ENCODE measurements at places on chromosomes 4 and X.

DNA sequence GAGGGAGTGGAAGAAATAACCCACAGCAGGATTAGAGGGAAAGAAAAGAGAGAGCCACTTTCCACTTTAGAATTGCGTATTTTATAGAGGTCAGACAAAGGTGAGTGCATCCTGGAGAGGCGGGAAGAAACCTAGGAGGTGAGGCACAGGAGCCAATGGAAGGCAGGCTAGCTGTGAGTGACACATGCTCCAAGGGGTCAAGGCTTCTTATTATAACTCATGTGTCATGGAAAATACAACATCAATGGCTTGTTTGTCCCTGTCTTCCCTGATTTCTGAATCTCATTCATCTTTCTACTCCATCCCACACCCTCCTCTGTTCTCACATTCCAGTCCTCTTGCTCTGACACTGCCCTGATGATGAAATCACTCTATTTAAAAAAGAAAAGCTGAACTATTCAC is 14.4 kb downstream of the ANXA3 start:
- DNase-seq = no peak

- DNase-seq = no peak
These were observed 930 bp downstream of the ZNF718 start for GRCh38 chr4:125091-125771.

DNA sequence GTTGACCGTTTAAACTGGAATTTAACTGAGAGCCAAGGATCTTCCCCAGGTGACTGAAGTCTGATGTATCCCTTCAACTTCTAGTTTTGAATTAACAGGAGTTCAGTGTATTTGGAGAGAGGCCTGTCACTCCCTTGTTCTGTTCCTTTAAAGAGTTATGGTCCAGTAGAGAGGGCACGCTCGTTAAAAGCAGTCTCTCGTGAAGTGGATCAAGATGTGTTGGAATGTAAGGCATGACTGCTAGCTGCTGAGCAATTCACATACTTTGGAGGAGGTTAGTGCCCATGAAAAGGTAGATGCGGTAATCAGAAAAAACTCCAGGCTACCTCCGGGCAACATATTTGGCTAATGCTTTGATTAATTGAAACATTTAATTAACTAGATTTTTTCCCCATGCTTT is 65.7 kb downstream of the SHROOM2 start:
- DNase-seq = no peak

DNA sequence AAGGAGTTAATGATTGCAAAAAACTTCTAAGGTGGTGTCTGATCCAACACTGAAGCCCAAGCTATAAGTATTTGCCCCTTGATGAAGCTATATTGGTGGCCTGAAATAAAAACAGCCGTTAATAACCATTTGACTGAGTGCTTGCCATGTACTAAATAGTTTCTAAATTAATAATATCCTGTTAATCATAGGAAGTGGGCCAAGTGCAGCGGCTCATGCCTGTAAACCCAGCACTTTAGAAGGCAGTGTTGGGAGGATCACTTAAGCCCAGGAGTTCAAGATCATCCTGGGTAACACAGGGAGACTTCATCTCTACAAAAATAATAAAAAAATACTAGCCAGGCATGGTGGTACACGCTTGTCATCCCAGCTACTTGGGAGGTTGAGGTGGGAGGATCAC is 8.3 kb downstream of the NDP start:
- no peak for DNase-seq

DNA sequence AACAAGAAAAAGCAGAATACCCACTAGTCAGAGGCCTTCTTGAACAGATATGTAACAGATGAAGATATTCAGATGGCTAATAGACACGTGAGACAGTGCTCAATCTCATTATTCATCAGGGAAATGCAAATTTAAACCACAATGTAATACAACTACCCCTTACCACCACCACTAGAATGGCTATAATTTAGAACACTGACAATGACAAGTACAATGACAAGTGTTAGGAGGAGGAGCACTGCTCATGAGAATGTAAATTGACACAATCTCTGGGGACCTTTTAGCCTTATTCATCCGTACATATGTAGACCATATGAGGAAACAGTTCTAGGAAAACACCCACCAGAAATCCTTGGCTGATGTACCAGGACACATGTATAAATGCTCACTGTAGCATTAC is 13.1 kb downstream of the ZNF81 start:
- DNase-seq = no peak

DNA sequence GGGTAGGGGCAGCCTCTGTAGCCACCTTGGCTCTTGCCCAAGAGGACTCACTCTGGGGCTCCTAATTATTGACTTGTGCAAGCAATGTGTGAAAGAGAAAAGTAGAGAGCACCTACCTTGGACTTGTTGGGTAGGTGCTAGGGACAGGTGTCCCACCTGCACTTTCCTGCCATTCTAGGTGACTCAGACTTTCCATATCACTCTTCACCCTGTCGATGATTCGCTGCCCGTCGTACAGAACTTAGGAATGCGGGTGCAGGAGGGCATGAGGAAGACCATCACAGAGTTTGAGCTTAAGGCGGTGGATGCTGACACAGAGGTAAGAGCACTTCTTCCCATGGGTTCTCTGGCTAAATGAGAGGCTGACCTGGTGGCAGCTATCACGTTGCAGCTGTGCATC is 87.3 kb upstream of the ANXA3 start:
- DNase-seq = no peak

- no peak for DNase-seq
These were observed 262.1 kb downstream of the NKX6-1 start for GRCh38 chr4:84237008-84237407.

GRCh38 chrX:132216283-132216682 is 3.0 kb downstream of the RAP2C start:
- DNase-seq = no peak

DNA sequence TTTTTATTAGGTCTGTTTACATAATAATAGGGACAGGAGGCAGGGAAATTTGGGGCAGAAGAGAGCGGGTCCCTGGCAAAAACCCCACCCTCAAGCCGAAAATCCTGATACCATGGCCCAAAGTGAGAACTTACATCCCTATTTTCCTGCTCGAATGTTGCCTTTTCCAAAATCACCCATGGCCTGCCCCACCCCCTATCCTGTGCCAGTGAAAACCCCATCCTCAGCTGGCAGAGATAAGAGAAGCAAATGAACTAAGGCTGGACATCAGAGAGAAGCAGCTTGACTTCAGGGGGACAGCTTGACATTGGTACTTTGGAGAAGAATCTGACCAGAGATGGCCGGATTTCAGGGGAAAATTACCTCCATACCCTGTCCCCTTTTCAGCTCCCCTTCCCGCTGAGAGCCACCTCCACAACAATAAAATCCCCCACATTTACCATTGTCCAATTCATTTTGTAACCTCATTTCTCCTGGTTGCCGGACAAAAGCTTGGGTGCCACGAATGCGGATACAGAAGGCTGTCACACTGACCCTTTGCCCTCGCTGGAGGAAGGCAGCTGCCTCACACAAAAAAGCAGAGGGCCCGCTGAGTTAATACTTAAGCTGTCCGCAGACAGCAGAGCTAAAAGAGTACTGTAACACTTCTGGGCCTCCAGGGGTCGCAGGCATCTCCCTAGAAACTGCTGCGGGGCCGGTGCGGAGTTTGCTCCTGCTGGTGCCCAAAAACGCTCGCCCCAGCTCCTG is 196.2 kb downstream of the SNCA start:
- peak; percentile 9 for DNase-seq

DNA sequence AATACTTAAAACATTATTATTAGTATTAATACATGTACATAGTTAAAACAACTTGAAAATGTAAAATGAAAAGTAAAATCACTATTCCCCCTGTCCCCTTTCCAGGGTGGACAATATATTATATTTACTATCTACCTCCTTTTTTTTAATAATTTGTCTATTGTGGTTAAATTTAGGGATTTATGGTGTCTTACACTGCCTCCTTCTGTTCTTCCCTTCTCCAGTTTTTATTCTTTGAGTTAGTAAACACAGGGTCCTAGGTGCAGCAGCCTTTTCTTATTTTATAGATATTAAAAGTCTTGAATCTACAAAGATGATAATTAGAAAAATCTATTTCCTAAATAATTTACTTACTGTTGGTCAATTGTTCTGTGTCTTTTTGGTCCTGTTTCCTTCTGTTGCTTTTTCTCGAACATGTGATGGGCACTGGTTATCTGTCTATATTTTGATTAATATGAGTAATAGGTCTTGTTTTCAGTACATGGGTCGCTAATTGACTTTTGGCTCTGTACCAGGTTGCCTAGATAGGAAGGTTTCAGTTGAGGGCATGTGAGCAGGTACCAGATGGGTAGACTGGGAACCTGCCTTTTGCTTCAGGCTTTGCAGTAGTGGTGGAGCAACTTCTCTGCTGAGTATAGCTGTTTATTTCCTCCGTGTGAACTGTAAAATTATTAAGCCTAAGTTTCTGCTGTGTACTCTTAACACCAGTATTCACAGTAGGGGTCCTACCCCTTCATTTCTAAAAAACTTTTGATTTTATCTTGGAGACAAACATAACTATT is 1.1 kb downstream of the NUDT9 start:
- no peak for DNase-seq

GRCh38 chr4:140098455-140099160 is 55.4 kb downstream of the MAML3 start:
- peak; percentile 55 for DNase-seq

- no peak for DNase-seq
These were observed 3.9 kb upstream of the HAUS7 start for GRCh38 chrX:153474266-153474665.

GRCh38 chr4:121654738-121655137 is 42.0 kb downstream of the ANXA5 start:
- DNase-seq = no peak

GRCh38 chrX:64191281-64192010 is 14.1 kb downstream of the AMER1 start:
- no peak for DNase-seq

DNA sequence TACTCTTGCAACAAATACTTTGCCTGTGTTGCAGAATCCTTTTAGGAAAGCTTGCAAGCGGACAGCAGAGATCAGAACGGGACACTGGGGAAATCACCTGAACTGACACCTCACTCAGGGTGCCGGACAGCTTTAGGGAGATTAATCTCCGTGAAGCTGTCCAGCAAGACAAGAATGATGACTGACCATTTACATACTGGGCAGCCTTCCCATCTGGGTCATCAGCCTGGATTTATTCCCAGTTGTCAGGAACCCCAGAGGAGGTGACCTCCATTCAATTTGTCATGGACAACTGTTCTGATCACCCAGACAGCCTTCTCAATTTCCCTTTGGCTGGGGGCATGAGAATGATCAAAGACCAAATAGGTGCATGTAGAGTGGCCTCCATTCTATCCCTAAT is 93.0 kb upstream of the EGFL6 start:
- no peak for DNase-seq

GRCh38 chrX:145816601-145817315 is 871 bp upstream of the SLITRK2 start:
- DNase-seq = no peak

GRCh38 chr4:159433337-159433736 is 330.5 kb downstream of the RAPGEF2 start:
- no peak for DNase-seq

- DNase-seq = no peak
These were observed 106.1 kb downstream of the WWC2 start for GRCh38 chr4:183205193-183205592.

GRCh38 chrX:48493890-48494364 is 14.9 kb upstream of the PORCN start:
- DNase-seq = no peak

- DNase-seq = no peak
These were observed 22.5 kb upstream of the MSANTD1 start for GRCh38 chr4:3226467-3226866.

- DNase-seq = no peak
These were observed 160.8 kb downstream of the FANCB start for GRCh38 chrX:14712096-14712495.

DNA sequence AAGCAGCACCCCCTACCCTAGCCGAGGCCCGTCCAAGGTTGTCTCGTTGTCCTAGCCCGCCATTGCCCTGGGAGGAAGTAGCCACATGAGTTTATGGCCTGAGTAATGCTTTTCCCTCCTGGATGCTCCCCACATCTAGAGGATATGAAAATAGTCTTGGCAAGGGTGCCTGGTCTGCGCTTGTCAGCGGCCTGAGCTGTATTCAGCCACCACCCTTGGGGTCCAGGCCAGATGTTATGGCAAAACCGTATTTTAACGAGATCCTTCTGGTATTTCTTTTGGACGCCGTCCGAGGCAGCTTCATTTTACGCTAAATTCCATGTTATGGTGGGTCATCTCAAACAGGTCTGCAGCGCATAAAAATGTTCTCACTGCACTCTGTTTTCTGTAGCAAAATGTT is 89.3 kb downstream of the GPR143 start:
- no peak for DNase-seq

GRCh38 chr4:178633263-178633662 is 1191.0 kb upstream of the AGA start:
- no peak for DNase-seq

- DNase-seq = no peak
These were observed 20.6 kb upstream of the KIAA0232 start for GRCh38 chr4:6761649-6762615.

GRCh38 chr4:143207555-143207954 is 22.8 kb downstream of the USP38 start:
- DNase-seq = no peak

- no peak for DNase-seq
These were observed 16.3 kb upstream of the DHRSX start for GRCh38 chrX:2517055-2517454.

- DNase-seq = no peak
These were observed 178.1 kb downstream of the SH3KBP1 start for GRCh38 chrX:19709117-19709811.

DNA sequence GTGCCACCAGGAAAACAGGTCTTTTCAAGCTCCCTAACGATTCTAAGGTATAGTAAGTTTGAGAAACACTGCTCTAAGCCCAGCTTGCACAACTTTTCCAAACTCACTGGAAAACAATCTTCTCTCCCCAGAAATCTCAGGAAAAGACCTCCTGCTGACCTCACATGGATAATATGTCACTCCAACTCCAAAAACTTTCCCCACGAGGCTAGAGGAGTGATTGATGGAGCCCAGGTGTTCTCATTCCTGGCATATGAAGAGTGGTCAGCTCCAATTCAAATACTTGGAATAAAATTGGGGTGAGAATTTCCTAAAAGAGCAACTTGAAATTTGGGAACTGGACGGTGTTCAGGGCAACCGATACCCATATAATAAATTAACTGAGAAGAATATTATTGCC is 299.9 kb downstream of the PPP4R3C start:
- no peak for DNase-seq

DNA sequence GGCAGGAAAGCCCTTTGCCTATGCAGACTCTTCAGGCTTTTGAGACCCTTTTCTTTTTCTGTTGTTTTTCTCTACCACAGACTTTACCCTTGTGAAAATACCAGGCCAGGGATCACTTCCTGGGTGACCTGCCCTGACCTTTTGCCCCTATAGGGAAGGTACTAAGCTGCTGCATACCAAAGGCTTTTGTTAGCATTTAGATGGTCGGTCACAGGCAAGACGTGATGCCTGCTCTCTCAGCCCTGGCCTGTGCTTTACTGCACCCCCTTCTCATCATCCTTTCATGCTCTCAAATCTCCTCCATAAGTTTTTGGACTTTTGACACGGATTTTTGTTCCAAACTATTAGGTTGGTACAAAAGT is 98.2 kb downstream of the ARHGAP10 start:
- no peak for DNase-seq
